ENCODE measurements at places on chromosomes 3 and 15.

DNA sequence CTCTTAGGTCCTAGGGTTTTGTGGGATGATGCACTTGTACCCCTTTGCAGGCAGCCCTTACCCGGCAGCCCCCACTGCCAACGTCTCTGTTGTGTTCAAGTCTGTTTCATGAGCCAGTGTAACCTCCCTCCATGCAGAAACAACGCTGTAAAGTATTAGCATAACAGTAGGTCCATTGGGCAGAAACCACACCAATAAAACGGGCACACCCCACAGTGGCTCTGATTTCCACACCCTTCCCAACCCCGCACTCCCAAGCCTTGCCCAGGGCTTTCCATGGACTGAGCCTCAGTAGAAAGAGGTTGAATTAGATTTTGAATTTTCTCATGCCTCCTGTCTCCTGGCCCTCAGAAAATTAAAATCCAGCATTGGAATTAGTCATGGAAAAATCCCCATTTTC lies 124.5 kb downstream of the CACNA1D start:
- no peak overlapping the region for H3K4me3 ChIP-seq
- H3K27ac ChIP-seq: no peak overlapping the region
- no peaks in the 10 kb centered on the region for H3K27me3 ChIP-seq
- no peaks in the 10 kb centered on the region for H3K36me3 ChIP-seq
- peaks cover 14% of the 10 kb centered on the region for H3K4me1 ChIP-seq
- DNase-seq: no peak

DNA sequence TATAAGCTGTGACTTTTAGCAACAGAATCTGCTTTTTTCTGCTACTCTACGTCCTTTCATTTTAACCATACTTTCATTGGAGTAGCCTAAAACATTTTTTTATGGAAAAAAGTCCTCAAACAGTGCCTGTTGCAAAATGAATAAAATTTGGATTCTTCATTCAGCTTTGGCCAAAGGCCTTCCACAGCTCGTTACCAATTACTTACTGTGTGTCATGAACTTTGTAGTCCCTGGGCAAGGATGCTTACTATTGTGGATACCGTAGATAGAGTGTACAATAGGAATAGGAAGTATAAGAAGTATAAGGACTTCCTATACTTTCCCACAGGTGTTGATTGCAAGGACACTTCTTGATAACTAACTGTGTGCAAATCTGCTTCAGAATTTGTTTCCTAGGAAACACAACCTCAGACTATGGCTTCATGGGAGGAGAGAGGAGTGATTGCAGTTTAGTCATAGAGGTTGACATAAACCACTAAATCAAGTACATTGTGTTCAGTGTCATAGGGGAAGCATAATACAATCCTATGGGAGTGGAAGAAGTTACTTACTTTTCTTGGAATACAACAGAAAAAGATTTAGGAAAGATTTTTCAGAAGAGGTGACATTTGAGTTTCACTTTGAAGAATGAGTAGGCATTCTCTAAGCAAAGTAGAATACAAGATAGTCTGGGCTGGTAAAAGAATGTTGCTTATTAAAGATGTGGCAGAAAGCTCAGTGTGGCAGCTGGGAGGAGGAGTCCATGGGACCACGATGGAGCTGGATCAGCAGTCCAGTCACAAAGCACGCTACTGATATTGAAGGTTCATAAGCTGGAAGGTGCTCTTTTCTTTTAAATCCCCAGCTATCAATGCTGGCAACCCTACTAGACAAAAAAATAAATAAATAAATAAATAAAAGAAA lies 309.7 kb upstream of the TPRG1 start:
- DNase-seq: no peak
- no peaks in the 10 kb centered on the region for H3K4me1 ChIP-seq
- peaks cover 13% of the 10 kb centered on the region for H3K36me3 ChIP-seq
- H3K27me3 ChIP-seq: no peaks in the 10 kb centered on the region
- H3K27ac ChIP-seq: no peak overlapping the region

- DNase-seq: no peak
- peaks cover 5% of the 10 kb centered on the region for H3K4me1 ChIP-seq
- H3K36me3 ChIP-seq: no peaks in the 10 kb centered on the region
- H3K4me3 ChIP-seq: no peak overlapping the region
- H3K27me3 ChIP-seq: no peaks in the 10 kb centered on the region
- H3K27ac ChIP-seq: no peak overlapping the region
Observed at GRCh38 chr3:99635348-99635747, 3.0 kb upstream of the COL8A1 start.

DNA sequence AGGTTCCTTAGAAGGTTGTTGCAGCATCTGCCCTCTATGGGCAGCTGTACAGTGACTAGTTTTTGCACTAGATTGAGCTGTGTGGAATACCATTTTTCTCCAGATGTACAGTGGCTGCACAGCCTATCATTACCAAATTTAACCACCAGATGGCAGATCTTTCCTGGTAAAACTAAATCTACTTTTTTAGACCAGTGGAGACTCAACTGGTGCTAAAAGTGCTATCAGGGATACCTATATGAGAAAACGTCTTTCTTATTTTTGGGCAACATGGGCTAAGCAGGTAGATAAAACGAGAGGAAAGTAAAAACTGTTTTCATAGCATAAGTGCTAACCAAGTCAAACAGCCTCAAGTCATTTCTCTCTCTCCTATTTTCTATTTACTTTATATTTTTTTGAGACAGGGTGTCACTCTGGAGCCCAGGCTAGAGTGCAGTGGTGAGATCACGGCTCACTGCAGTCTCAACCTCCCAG lies 21.2 kb downstream of the IGSF10 start:
- no peaks in the 10 kb centered on the region for H3K4me1 ChIP-seq
- H3K4me3 ChIP-seq: no peak overlapping the region
- DNase-seq: no peak
- H3K27ac ChIP-seq: no peak overlapping the region
- H3K36me3 ChIP-seq: no peaks in the 10 kb centered on the region
- H3K27me3 ChIP-seq: no peaks in the 10 kb centered on the region

Measured in spleen (tissue), 13 donors.